IPS DF 6.9 (cell line): ENCODE measurements at places on chromosomes 16 and 17.

GRCh38 chr17:79842136-79842655, 3.0 kb upstream of the CBX4 start:
- no peak for DNase-seq

GRCh38 chr16:47750371-47750770, 289.2 kb downstream of the PHKB start:
- DNase-seq = no peak

GRCh38 chr17:55344514-55344997, 77.1 kb downstream of the MMD start:
- DNase-seq = no peak

GRCh38 chr17:66527335-66527734, 224.9 kb downstream of the PRKCA start:
- no peak for DNase-seq

DNA sequence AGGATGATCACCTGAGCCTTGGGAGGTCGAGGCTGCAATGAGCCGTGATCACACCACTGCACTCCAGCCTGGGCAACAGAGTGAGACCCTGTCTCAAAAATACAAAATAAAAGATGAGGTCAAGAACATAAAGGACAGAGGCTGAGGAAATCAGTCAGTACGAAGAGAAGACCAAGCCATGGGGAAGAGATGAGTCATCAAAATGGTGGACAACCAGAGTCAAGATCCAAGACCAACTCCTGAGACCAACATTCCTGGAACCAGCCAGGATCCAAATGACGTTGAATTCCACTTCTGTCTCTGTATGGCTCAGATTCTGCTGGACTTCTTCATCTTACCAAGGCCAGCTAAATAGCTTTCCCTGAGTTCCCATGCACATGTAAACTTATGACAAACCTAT, 44.8 kb upstream of the NOG start:
- no peak for DNase-seq

DNA sequence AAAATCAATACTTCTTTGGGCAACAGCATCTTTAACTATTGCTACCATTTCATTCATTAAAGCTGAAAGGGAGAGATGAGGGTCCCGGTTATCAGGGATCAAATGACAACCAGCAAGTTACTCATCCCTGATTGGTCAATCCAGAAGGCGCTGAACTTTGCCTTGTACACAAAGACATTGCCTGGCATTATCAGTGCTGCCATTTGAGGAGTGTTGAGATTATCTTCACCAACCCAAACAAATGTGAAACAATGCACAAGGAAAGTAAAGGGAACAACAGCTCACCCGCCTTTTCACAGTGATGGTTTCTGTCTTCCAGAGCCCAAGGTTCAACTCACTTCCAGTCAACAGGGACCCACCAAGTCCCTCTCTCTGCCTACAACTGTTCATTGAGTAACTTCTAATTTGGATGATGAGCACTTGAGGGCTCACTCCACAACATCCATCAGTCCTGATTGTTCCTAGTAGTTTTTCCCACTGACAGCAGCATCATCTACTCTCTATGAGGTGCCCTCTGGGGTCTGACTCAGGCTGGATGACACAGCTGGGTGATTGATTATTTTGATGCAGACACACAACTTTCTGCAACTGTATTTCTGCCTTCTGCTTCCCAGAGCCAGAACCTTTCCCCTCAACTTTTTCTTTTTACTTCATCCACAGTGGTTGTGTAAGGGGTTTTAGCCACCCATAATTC, 32.0 kb downstream of the LYRM9 start:
- DNase-seq = no peak
